Adrenal gland (tissue), 19 donors: ENCODE measurements at places on chromosomes 11 and 22. TPM values are rescaled to one million over a fixed set of nuclear protein-coding genes. Genes with fewer than 3 reads are reported as not detected.

Gene BCR
- 23.7 TPM for polyA plus RNA-seq

Gene OR51E2
- polyA plus RNA-seq = 0.10 TPM

Gene NPTXR
- 4.7 TPM for polyA plus RNA-seq

Gene MYBPC3
- polyA plus RNA-seq = 2.9 TPM

Gene GDPD4
- polyA plus RNA-seq = 0.88 TPM

Gene NPAT
- polyA plus RNA-seq = 14.3 TPM

Gene CUL5
- 5.4 TPM for polyA plus RNA-seq
